ENCODE measurements at places on chromosomes 4 and X. TPM values are rescaled to one million over a fixed set of nuclear protein-coding genes. Genes with fewer than 3 reads are reported as not detected.

SHOX gene
- not detected for total RNA-seq

SH2D1A gene
- total RNA-seq, result 58.3 TPM

DNA sequence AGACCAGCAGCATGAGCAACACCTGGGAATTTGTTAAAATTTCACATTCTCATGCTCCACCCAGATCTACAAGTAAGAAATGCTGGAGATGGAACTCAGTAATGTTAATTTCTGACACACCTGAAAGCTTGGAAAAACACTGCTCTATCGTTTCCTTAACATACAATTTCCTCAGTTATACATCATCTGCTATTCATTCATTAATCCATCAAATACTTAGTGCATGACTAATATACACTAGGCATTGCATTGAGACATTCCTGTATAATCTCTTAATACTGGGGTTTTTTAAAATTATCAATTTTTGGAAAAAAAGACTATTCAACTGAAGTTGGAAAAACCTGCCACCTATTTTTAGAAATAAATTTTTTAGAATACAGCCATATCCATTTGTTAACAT, 106.1 kb downstream of the CHM start:
- peaks cover 24% of the 10 kb centered on the region for H3K36me3 ChIP-seq
- no peak for DNase-seq
- H3K4me1 ChIP-seq, result no peaks in the 10 kb centered on the region
- H3K27me3 ChIP-seq, result no peaks in the 10 kb centered on the region
- no peak overlapping the region for H3K4me3 ChIP-seq

DNA sequence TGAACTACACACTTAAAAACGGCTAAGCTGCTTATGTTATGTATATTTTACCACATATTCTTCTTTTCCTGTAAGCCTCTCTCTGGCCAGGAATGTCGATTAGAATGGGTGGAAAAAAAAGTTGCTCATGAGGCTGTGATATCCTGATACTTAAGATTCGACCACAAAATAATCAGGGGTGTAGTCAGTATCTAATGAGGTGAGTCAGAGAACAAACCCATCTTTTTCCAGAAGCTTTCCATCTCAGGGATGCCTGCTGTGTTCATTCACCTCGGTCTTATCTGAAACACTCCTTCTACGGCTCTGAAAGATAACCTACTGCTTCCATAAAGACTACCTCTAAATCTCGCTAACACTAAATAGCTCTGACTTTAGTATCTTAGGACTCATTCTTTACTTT, 142.7 kb upstream of the MAP3K15 start:
- no peaks in the 10 kb centered on the region for H3K27me3 ChIP-seq
- DNase-seq, result no peak
- H3K36me3 ChIP-seq, result peaks cover 49% of the 10 kb centered on the region

MCF2 gene
- 0.25 TPM for total RNA-seq

DNA sequence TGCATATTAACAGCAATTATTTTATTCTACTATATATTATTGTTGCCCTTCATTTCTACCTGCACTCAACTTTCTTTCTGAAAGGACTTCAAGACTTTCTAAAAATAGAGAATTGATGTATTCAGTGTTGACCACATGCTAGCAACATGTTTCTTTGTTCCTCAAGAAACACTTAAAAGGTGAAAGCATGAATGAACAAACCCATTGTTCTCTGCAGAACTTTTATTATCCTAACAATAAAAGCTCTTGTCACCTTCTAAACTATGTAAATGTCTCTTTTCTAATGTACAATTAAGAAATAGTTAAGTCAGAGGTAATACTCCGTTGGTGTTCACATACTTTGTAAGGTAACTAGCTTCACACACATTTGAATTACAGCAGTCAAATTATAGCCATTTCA, 638.7 kb downstream of the FSTL5 start:
- H3K27ac ChIP-seq, result no peak overlapping the region
- no peaks in the 10 kb centered on the region for H3K27me3 ChIP-seq

DNA sequence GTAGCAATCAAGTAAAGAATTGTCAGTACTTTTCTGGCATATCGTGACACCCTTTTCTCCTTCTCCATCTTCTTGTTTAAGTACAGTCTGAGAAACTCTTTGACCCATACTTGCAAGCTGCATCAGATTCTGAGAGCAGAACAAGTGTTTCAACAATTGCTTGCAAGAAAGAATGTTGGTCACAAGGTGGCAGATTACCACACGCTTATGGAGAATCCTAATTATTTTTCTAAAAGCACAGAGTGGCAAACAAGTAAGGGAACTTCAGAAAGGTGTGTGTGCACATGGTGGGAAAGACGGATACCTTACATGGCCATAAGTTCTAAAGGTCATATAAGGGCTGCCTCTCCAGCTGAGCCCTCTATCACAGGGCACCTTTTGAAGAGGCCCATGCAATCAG, 136.4 kb upstream of the FGF13 start:
- DNase-seq, result no peak
- H3K27me3 ChIP-seq, result no peaks in the 10 kb centered on the region
- no peaks in the 10 kb centered on the region for H3K4me1 ChIP-seq
- H3K4me3 ChIP-seq, result no peak overlapping the region
- no peak overlapping the region for H3K27ac ChIP-seq
- H3K36me3 ChIP-seq, result no peaks in the 10 kb centered on the region

DNA sequence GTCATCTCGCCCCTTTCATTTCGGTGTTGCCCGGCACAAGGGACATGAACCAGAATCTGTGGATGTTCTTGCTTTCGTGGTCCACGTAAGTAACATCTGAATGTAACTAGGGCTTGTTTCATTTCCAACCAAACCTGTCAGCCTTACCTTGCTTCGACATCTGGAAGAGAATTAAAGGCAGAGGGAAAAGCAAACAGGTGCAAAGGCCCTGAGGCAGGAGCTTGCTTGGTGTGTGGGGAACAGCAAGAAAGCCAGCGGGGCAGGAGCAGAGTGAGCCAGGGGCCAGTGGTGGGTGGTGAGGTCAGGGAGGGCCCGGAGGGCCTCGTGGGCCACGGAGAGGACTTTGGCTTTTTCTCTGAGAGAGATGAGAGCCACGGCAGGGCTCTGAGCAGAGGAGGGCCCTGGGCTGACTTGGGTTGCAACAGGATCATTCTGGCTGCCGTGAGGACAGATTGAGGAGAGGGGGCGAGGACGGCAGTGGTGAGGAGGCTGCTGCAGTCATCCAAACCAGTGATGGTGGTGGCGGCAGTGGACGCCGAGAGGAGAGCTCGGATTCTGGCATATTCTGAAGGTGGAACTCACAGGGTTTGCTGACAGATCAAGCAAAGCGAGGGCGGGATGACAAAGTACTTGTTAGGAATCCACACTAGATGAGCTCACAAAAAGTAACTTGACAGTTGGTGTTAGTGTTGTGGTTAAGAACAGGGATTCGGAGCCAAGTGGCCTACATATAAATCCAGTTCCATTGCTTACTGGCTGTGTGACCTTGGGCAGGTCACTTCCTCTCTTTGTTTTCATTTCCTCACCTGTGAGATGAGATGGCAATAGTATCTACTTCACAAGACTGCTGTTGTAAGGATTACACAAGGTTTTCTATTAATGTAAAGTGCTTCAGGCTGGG, 6.8 kb upstream of the WDR13 start:
- no peak overlapping the region for H3K27ac ChIP-seq
- H3K27me3 ChIP-seq, result no peaks in the 10 kb centered on the region
- H3K4me3 ChIP-seq, result no peak overlapping the region
- H3K36me3 ChIP-seq, result no peaks in the 10 kb centered on the region
- peaks cover 2% of the 10 kb centered on the region for H3K4me1 ChIP-seq
- DNase-seq, result no peak

ADGRG2 gene
- not detected for total RNA-seq

DNA sequence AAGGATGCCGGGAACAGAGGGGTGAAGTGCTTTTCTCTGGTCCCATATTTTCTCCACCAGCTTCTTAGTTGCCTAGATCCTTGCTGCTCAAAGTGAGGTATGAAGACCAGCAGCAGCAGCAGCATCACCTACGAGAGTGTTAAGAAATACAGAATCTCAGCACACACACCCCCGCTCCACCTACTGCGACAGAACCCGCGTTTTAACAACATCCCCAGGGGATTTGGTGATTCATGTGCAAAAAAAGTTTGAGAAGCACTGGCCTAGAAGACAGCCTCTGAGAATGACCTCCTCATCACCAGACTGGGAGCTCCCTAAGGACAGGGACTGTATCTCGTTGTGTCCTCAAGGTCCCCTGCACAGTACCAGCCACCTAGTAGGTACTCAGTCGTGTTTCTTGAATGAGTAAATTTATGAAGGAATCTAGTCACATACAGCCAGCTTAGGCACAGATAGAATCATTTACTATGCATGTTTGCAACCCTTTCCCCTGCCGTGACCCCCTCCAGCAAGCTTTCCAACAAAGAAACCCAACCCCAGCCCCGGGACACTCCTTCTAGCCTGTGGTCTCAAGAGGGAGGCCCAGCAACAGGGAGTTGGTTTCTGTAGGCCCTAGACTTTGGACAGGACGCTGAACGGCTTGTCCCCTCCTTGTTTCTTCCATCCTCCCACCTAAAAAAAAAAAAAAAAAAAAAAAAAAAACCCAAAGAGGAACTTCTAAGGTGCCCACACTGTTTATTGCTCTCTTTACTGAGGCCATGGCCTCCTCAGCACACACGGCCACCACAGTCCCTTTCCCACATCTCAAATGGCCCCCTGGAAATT, 21.5 kb downstream of the RTL5 start:
- no peak overlapping the region for H3K27ac ChIP-seq
- H3K4me1 ChIP-seq, result peaks cover 22% of the 10 kb centered on the region
- H3K4me3 ChIP-seq, result no peak overlapping the region
- H3K27me3 ChIP-seq, result peaks cover 10% of the 10 kb centered on the region
- H3K36me3 ChIP-seq, result peaks cover 5% of the 10 kb centered on the region
- no peak for DNase-seq

TCP11X2 gene
- not detected for total RNA-seq

TMSB15A gene
- 0.45 TPM for total RNA-seq

MAGEA9B gene
- total RNA-seq, result not detected
